Spinal cord (tissue), 10 donors: ENCODE measurements at places on chromosomes 5 and 9. TPM values are rescaled to one million over a fixed set of nuclear protein-coding genes. Genes with fewer than 3 reads are reported as not detected.

The ZNF300 gene
- 23.2 TPM for total RNA-seq

The TOR4A gene
- 1.3 TPM for total RNA-seq

DNA sequence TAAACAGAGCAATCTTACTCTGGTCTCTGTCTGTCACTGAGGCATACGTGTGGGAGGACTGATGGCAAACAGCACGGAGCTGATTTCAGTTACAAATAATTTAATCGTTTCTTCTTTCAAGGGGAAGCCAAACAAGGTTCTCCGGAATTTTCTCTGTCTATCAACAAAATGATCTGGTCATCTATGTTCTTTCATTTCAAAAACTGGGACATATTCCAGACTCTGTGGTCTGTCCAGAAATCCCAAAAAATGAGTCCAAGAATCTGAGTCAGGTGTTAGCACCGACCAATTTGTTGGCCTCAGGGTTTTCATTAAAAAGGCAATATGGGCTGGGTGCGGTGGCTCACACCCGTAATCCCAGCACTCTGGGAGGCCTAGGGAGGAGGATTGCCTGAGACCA lies 69.9 kb upstream of the ZNF608 start:
- no peak overlapping the region for H3K27ac ChIP-seq
- no peak overlapping the region for H3K4me3 ChIP-seq
- H3K4me1 ChIP-seq, result no peaks in the 10 kb centered on the region

- peaks cover 22% of the 10 kb centered on the region for H3K4me1 ChIP-seq
- peak overlapping the region; percentile 79 for H3K4me3 ChIP-seq
- DNase-seq, result peak; percentile 81
Measured at GRCh38 chr9:4741365-4742089, 525 bp upstream of the AK3 start.

- no peaks in the 10 kb centered on the region for H3K36me3 ChIP-seq
- no peaks in the 10 kb centered on the region for H3K4me1 ChIP-seq
- H3K4me3 ChIP-seq, result no peak overlapping the region
- no peaks in the 10 kb centered on the region for H3K27me3 ChIP-seq
- H3K27ac ChIP-seq, result no peak overlapping the region
Measured at GRCh38 chr9:9771314-9771713, 841.5 kb downstream of the PTPRD start.
